ENCODE measurements at places on chromosomes 6 and 20.
A peak's percentile ranks its signal among the peaks of the same experiment; 100 is the strongest.

DNA sequence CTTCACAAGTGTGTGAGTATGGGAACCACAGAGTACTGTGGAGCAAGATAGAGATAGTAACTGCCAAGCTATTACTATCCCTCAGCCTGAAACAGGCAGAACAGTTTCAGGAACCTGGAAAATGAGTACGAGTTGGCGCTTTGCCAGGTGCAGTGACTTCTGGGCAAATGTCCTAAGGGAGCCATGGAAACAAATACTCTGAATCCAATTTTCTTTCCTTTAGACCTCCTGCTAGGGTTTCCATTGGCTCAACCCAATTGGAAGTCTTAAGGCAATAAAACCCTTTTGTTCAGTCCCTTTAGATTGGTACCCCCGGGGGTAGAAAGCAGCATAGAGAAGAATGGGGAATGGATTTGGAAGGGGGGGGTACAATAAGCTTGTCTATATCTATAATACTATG, 205.0 kb upstream of the EPHA7 start:
- DNase-seq, result no peak

- no peak for DNase-seq
Measured at GRCh38 chr20:61683721-61684120, 382.0 kb downstream of the TAF4 start.

DNA sequence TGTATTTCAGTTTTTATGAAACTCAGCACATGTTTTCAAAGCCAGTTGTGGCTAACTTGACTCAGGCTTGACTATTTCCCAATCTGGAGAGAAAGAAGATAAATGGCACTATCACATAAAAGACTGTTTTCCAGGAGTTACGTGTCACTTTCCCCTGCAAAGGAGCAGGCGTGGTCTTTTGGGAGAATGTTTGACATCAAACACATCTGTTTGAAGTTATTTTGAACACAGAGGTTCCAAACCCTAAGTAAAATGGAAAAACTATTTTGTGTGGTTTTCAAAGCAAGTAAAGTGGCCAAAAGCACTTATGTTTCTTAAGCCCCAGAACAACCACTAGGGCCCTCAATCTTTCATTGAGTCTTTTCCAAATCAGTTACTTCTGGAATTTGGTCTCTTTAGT, 89.7 kb downstream of the FOXF2 start:
- peak; percentile 76 for DNase-seq

- DNase-seq, result peak; percentile 32
Measured at GRCh38 chr20:38635721-38636288, 34.2 kb downstream of the ARHGAP40 start.

GRCh38 chr20:61656198-61656597, 404.1 kb downstream of the CDH4 start:
- no peak for DNase-seq

DNA sequence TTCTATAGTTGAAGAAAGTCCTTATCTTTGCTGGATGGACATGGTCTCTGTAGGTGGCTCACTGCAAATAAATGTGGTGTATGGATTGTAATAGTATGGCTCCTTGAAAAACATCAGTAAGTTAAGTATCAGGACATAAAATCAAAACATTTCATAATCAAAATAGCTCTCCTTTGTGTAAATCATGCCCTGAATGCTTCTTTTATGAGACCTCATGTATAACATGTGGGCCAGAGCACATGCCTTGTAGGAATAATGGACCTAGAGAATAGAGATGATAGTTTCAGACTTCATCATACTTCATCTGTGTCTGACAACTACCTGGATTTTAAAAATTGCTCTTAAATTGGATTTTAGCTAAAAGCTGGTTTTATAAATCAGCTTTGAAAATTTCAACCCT, 159.9 kb downstream of the ASCC3 start:
- peak; percentile 9 for DNase-seq

- no peak for DNase-seq
Measured at GRCh38 chr20:62873280-62873679, 11.7 kb upstream of the TCFL5 start.

- DNase-seq, result no peak
Measured at GRCh38 chr20:21141825-21142224, 15.9 kb downstream of the KIZ start.

GRCh38 chr20:17912916-17913315, 55.7 kb downstream of the SNX5 start:
- DNase-seq, result peak; percentile 43

GRCh38 chr20:57682184-57683101, 27.4 kb downstream of the PMEPA1 start:
- DNase-seq, result no peak

- no peak for DNase-seq
Measured at GRCh38 chr6:143449082-143449713, 1.3 kb downstream of the ADAT2 start.

- DNase-seq, result no peak
Measured at GRCh38 chr6:131782764-131783163, 25.1 kb upstream of the ENPP1 start.

GRCh38 chr20:62972845-62973745, 20.6 kb downstream of the SLC17A9 start:
- no peak for DNase-seq

DNA sequence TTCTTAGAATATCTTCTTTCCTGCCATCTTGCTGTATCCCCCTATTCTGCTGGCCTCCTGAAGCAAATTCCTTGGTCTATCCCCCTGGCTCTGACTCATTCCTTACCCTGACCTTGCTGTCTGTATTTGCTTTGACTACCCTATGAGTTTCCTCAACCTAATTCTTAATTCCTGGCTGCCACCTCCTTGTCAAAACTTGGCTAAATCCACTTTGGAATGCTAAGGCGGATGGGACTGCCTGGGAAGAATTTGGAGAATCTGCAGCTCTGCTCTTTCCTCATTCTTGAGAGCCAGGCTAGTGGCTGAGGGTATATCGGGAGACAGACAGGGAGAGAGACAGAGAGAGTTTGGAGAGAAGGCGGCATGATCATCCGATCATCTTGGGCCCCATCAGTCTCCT, 24.4 kb downstream of the CAP2 start:
- DNase-seq, result peak; percentile 91

- peak; percentile 90 for DNase-seq
Measured at GRCh38 chr6:5672581-5673011, 334.1 kb downstream of the NRN1 start.

DNA sequence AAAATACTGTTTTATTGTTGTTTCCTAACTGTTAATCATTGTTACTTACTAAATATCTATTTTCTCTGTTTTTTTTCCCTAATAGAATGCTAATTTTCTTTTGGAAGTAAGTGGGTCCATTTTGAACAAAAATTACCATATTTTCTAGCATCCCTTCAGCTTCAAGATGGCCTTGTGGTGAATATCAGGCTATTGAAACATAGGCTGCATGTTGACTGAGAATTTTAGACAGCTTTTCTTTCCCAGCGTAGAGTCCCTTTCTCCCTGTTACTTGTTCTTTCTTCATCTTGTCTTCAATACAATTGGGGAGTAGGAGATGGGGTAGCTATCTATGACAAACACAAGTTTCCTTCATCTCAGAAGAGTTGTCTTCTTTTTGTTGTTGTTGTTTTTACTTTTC, 397.0 kb downstream of the DOK5 start:
- DNase-seq, result no peak

GRCh38 chr6:129317931-129318820, 391.8 kb downstream of the ARHGAP18 start:
- peak; percentile 47 for DNase-seq

GRCh38 chr6:116557893-116558292, 4.3 kb downstream of the CALHM4 start:
- DNase-seq, result peak; percentile 98

- no peak for DNase-seq
Measured at GRCh38 chr20:24958506-24959385, 9.7 kb downstream of the CST7 start.

DNA sequence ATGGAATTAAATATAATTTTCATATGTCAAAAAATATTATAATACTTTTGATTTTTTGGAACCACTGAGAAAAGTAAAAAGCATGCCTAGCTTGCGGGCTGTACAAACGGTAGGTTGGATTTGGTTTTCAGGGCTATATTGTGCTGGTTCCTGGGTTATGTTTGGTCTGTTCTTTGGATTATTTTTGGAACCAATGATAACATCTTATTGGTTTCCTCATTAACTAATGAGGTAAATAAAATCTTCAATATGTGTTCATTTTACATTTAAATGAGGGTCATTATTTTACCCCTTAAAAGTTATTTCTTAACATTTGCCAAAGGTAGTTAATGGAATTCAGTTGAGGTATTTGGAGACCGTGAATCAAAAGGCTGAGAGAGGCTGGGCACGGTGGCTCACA, 96.6 kb downstream of the IMPG1 start:
- DNase-seq, result no peak

- DNase-seq, result peak; percentile 8
Measured at GRCh38 chr6:107179004-107179403, 63.7 kb upstream of the BEND3 start.

DNA sequence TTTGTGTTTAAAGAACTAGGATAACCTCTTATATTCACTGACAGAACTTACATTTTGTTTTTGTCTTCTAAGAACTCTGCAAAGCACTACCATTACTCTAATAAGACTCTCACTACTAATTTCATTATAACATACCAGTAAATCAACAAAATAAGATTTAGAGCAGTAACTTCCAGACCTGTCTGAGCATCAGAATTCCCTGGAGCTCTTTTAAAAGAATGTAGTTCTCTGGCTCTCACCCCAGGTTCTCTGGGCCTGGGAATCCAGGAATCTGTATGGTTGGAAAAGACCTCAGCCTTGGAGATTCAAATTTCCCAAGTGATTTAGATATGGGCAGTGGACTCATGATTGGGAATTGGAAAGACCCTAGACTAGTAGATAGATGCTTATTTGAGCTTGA, 89.4 kb downstream of the JAG1 start:
- DNase-seq, result no peak

GRCh38 chr20:39974966-39975501, 714.0 kb downstream of the MAFB start:
- no peak for DNase-seq

GRCh38 chr20:62831854-62832211, 15.0 kb downstream of the COL9A3 start:
- DNase-seq, result no peak

DNA sequence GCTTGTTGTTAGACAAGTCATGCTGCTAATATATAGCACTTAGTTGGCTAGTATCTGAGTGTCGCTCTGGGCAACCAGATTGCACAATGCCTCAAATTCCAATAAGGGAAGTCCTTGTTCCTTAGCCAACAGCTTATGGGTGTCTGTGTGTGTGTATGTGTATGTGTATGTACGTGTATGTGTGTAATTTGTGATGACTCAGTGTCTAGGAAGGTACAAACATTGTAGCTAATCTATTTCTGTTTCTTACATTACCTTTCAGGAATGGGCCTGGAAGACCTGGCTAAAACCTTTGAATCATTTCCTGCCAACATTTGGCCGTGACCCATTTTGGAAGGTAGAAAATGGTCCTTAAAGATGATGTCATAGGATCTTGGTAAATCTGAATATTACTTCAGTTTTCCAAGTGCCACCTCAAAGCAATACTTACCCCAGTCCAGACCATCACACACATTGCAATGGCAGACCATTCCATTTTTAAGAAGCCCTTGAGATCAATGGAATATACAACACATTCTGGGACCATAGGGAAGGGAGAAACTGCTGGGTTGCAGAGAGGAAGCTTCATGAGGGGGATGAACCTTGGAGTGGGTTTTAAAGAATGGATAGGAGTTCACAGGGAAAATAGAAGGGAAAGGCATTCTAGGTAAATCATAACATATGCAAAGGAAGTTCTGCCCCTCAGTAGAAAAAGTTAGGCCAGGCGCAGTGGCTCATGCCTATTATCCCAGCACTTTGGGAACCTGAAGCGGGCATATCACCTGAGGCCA, 25.1 kb downstream of the NEDD9 start:
- peak; percentile 100 for DNase-seq

- DNase-seq, result no peak
Measured at GRCh38 chr20:43827940-43828562, 86.6 kb upstream of the TOX2 start.

All from IMR-90 (cell line).